NCI-H510A treated with DMSO at 0.1 percent for 48 hours (cell line): ENCODE measurements at places on chromosomes 2 and 18.

GRCh38 chr18:67276638-67277037, 239.9 kb downstream of the DSEL start:
- no peak for DNase-seq

- no peak for DNase-seq
Observed at GRCh38 chr18:45850021-45850420, 24.5 kb downstream of the SIGLEC15 start.

- DNase-seq: no peak
Observed at GRCh38 chr2:14690926-14691325, 58.4 kb downstream of the LRATD1 start.

GRCh38 chr2:50448556-50448955, 583.4 kb downstream of the NRXN1 start:
- DNase-seq: peak; percentile 65

DNA sequence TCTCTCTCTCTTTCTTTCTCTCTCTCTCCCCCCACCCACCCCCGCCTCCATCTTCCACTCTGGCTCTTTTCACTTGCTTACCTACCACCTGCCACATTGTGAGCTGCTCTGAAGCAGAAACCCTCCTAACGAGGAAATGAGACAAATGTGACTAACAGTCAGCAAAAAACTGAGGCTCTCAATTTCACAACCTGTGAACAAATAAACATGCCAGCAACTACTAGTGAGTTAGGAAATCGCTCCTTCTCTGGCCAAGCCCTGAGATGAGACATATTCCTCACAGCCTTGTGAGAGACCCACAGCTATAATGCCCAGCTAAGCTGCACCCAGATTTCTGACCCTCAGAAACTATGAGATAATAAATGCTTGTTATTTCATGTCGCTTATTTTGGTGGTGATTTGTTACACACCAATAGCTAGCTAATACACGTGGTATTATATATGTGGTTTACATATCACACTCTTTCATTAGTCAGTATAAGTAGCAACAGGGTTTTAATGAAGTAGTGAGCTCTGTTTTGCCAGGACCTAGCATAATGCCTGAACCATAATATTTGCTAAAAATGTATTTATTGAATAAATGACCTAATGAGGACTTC, 8.4 kb upstream of the ZNF521 start:
- DNase-seq: no peak

DNA sequence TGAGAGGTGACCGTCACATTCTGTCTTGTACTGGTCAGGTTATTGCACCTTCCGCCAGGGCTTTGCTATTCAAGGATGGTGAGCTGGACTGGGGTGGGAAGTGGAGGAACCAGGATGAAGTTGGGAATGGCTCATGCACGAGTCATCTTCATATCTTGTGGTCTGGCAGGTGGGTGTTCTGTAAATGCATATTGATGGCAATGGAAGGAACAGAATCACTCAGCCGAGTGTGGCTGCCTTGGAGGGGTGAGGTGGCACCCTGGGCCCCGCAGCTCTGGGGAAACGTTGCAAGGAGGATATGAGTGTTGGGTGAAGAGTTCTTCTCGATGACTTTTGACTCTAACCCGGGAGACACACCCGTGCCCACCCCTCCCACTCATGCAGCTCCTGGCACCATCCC, 1.2 kb downstream of the NEU2 start:
- no peak for DNase-seq

GRCh38 chr18:27064673-27065072, 120.4 kb downstream of the CHST9 start:
- no peak for DNase-seq

- DNase-seq: peak; percentile 16
Observed at GRCh38 chr2:137508739-137509384, 455.4 kb upstream of the HNMT start.

- DNase-seq: no peak
Observed at GRCh38 chr2:150346806-150347205, 140.7 kb downstream of the RND3 start.

DNA sequence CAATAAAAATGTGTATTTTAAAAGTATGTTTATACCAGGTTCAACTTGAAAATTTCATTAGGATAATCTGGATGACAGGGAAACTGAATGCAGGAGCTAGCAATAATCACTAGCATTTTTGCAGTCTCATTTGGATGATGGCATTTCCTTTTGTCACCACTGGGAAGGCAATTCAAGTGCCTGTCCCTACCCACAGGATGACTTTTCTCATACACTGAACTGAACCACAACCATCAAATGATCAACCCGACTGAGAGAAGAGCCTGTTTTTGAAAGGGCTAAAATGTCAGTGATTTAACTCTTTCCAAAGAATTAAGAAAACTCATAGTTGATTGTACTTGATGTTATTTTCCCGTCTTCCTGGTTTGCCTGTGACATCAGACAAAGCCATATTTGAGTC, 115.0 kb downstream of the FAM124B start:
- DNase-seq: no peak

DNA sequence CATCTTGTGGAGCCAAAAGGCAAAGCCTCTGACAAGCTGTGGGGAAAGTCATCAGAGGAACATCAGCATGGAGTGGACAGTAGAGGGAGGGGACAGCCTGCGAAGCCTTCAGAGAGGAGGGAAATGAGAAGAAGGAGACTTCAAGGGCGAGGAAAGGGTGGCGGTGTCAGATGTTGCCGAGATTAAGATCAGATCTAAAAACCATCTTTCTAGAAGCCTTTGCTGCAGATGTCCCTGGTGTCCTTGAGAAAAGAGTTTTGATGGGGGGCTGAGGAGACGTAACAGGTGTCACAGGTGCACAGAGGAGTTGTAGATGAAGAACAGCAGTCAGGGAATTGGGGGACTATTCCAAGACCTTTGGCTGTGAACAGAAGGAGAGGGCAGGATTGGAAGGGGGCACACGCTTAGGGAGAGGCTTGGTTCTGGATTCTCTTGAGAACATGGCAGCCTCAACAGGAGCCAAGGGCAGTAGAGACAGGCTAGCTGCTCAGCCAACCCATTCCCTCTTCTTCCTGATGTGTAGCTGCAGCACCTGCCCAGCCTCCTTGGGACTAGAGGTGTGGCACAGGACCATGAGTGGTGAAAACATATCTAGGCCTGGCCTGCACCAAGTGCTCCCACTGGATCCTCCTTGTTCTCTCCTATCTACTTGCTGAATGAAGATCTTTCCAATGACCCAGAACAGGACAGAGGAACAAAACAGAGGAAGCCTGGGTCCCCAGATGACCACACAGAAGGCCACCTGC, 22.7 kb upstream of the NCL start:
- DNase-seq: no peak

- DNase-seq: no peak
Observed at GRCh38 chr2:229170916-229171315, 100.2 kb downstream of the PID1 start.

DNA sequence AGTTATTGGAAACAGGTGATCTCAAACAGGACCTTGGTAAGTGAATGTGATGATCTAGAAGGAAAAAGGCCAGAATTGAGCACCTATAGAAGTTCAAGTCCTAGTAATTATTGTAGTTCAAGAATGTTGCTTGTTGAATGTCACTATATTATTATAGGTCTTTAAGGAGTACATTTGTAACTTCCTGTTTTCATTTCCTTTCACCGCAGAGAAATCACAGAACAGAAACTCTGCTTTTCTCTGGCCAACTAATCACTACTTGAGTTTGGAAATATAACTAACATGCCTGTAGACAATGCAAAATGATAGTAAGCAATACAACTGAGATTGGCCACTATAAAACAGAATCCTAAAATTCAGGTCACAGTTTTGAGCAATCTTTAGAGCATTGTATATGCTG, 61.8 kb upstream of the EFEMP1 start:
- DNase-seq: no peak

DNA sequence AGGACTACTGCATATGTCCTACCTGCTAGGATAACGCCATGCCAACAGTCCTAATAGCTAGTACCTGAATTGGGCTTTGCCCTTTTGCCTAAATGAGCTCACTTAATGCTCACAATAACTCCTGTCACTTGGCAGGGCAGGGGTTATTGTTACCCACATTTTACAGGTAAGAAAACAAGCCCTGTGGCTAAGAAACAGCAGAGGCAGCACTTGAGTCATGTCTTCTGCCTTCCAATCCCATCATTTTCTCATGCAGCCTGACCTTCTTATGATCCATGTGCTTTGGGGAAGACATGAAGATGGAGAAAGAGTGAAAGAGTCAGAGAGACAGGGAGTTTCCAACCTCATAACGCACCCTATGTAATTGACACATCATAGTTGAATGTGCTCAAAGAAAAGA, 33.6 kb upstream of the LPIN1 start:
- DNase-seq: no peak

GRCh38 chr2:119721462-119721861, 38.3 kb upstream of the PTPN4 start:
- DNase-seq: peak; percentile 55

GRCh38 chr2:210842896-210843295, 286.5 kb downstream of the CPS1 start:
- DNase-seq: no peak

DNA sequence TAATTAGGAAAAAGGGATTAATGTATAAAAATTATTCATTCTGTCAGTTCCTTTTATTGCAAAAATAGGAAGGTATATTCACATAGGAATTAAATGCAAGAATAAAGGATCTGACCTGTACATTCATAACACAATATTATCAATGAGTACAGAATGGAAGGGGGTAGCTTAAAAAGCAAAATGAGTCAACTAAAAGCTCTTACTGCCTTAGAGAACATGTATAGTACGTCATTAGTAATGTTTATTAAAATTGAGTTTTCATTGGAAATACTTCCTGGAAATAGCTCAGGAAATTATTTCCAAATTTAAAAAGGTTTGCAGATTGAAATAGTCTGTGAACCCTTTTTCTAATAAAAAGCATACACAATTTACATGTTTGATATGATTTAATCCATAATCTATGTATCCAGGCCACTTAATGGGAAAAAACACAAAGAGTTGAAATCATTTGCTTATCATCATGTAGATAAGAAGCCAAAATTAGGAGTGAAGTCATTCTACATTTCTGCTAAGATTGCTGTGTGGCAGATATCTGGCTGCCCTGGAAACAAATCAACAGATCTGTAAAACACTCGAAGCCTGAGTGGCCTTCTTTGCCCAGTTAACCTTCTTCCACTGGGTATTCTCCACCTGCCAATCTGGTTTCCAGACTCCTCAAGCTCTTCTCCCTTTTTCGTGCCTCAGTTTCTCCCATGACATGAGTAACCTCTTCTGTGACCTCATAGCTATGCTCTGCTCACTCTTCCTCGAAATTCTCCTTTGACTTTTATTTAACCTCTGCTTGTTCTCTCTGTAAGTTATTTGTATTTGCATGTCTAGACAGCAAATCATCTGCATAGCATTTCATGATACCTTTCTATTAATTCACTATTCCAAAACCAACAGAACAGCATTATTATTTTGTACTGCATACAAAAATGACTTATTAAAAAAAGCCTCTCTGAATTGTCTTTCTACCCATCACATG, 181.2 kb upstream of the REV1 start:
- no peak for DNase-seq
